ENCODE measurements at places on chromosomes 6 and 20.
A peak's percentile ranks its signal among the peaks of the same experiment; 100 is the strongest.

DNA sequence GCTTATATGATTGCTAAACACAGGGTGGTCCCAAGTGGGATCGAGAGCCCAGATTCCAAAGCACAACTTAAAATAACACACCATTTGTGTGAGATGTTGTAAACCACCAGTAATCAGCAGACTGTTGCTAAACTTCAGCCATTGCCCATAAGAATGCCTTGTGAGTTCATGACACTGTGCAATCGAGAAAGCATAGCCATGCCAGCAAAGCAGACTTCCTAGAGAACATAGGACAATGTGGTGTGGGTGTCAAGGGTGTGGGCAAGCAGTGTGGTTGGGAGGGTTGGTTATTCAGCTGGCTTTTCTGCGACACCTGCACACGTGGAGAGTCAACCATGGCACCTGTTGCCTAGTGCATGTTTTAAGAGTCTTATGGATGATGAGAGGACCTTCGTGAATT lies 16.1 kb upstream of the CALHM6 start:
- DNase-seq: no peak

GRCh38 chr6:113809826-113810225 lies 47.3 kb upstream of the MARCKS start:
- no peak for DNase-seq

DNA sequence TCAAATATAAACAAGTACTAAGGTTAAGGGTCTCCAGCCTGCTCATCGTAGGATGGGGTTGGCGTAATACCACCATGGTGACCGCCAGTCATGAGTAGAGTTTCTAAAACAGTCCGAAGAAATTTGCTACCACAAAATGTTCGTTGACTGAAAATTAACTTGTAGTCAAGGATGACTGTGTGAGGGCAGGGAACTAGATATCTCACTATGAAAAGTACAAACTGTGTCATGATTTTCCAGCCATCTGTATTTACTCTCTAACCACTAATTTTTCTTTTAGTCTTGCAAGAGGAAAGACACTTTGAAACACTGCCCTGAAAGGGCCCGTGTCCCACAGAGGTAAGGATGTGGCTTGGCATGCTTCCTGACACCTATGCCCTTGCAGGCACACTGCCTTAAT lies 99.7 kb downstream of the IRF4 start:
- peak; percentile 41 for DNase-seq

- DNase-seq: no peak
Observed at GRCh38 chr20:10992731-10993130, 318.9 kb upstream of the JAG1 start.

- DNase-seq: no peak
Observed at GRCh38 chr6:148934961-148935360, 188.1 kb downstream of the UST start.

DNA sequence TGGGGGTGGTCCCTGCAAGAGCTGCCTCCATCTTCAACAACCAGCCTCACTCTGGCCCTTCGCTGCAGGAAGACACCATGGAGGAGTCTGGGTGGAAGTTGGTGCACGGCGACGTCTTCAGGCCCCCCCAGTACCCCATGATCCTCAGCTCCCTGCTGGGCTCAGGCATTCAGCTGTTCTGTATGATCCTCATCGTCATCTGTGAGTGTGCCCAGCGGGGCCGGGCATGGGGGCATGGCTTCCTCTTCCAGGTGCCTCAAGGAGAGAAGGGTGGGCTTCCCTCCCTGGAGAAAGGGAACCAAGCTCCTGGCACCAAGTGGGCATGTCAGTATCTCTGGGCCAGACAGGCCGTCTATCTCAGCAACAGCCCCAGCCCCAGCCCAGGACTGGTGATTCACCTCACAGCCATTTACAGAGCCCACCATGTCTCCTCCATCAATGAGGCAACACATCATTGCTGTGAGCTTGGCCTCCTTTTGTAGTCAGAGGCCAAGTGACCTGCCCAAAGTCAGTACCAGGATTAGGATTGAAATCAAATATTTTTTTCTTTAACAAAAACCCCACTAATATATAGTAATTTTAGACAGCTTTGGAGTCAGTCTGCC lies 40.2 kb downstream of the TM9SF4 start:
- DNase-seq: no peak

- peak; percentile 6 for DNase-seq
Observed at GRCh38 chr6:168121303-168121665, 42.3 kb upstream of the FRMD1 start.

- no peak for DNase-seq
Observed at GRCh38 chr20:31851240-31851955, 6.0 kb upstream of the FOXS1 start.

GRCh38 chr6:11645016-11645415 lies 107.5 kb downstream of the TMEM170B start:
- DNase-seq: no peak

DNA sequence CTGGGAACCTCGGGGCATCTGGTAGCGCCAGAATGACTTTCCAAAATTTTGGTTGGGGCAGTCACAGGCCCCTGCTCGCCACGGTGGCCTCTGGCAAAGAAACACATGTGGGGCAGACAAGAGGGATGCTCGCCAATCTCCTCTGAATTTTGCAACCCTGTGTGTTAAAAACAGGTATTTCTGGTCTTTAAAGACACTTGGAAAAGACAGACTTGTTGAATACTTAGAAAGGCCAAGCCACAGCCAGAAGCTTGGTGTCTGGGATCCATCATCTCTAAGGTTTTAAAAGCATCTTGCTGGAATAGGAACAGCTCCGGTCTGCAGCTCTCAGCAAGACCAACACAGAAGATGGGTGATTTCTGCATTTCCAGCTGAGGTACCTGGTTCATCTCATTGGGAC lies 31.2 kb downstream of the HLA-E start:
- no peak for DNase-seq

GRCh38 chr6:85364344-85364743 lies 85.5 kb upstream of the NT5E start:
- DNase-seq: no peak

GRCh38 chr6:5464099-5464885 lies 203.0 kb downstream of the FARS2 start:
- DNase-seq: no peak

GRCh38 chr6:52696418-52696817 lies 25.5 kb downstream of the TMEM14A start:
- DNase-seq: no peak

DNA sequence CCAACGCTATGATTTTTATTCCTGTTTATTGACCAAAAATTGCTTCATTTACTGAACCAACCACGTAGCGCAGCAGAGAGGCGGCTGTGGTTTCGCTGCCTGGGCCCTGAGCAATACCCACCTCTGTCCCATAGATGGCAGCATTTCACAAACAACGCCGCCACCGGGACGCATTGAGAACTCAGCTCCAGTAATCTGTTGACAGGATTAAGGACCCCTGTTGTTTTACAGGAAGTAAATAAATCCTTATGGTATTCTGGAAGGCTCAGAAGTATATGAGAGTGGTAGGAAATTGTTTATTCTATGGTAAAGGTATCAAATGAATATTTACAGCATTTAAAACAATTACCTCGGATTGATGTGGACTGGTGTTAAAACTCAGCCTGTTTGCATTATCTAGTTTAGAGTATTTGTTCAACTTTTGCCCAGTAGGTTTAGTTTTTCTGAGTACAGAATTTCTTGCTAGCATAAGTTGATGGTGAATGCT lies 547.9 kb upstream of the SLC35B3 start:
- DNase-seq: peak; percentile 33

- no peak for DNase-seq
Observed at GRCh38 chr6:160791459-160791858, 89.4 kb downstream of the PLG start.

GRCh38 chr6:90105506-90106170 lies 191.0 kb downstream of the BACH2 start:
- no peak for DNase-seq

DNA sequence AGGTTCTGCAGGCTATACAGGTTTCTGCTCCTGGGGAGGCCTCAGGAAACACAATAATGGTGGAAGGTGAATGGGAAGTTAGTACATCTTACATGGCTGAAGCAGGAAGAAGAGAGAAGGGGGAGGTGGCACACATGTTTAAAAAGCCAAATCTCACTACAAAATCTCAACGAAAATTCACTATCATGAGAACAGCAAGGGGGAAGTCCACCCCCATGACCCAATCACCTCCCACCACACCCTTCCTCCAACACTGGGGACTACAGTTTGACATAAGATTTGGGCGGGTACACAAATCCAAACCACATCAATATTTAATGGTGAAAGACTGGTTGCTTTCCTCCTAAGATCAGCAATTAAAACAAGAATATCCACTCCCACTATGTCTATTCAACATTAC lies 13.8 kb upstream of the POLR1H start:
- no peak for DNase-seq

DNA sequence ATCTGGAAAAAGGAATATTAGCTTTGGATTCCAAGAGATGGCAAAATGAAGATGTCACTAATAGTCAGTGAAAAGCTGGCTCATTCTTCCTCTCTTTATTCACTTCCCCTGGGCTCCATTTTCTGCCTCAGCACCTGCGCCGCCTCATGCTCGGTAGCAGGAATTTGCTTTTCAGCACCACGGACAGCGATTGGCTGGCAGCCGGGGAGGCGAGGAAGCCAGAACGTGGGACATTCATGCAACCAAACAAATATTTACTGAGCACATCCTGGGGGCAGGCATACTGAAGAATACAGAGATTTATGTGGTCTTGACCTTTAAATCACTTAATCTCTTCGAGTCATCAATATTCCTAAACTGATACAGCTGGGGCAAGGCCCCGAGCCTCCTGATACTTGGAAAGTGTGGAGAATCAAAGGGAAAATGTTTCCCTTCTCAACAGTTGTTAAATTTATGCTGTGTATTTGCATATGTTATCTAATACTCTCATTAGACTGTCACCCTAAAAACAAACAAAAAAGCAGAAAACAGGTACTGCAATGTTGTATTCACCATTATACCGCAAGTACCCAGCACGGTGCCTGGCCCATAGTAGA lies 12.1 kb upstream of the PDYN start:
- peak; percentile 50 for DNase-seq

DNA sequence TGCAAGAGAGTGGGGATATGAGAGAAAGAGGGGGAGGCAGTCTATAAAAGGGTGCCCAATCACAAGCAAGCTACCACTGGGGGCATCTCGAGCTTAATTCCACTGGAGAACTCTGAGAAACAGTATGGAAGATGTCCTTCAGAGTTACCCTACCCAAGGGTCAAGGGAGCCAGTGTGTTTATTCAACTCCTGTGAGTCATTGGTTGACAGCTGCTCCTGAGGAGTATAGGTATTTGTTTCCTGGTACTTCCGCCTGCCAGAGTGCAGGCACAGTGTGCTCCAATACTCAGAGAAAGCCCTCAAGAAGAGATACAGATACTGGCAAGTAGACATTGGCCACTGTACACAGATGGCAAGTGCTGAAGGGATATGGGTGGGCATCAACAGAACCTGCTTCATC lies 49.5 kb downstream of the ARHGAP40 start:
- no peak for DNase-seq

- no peak for DNase-seq
Observed at GRCh38 chr6:12112540-12113189, 100.6 kb downstream of the HIVEP1 start.

DNA sequence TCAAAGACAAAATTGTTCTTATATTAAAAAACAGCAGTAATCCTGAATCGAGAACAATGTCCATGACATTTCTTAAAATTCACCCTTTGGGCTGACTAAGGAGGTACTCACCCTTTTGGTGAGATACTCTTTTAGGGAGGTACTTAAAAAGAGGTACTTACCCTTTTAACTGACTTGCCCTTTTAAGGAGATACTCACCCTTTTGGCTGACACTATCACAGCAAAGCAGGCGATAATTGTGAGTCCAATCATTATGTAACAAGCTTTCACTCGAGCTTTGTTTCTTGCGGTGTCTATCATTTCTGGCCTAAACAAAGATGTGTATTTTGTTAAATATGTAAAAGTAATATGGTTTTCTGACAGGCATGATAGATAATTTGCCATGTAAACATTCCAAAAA lies 3.7 kb downstream of the FAM162B start:
- no peak for DNase-seq

- no peak for DNase-seq
Observed at GRCh38 chr20:49697071-49697470, 16.6 kb downstream of the B4GALT5 start.

DNA sequence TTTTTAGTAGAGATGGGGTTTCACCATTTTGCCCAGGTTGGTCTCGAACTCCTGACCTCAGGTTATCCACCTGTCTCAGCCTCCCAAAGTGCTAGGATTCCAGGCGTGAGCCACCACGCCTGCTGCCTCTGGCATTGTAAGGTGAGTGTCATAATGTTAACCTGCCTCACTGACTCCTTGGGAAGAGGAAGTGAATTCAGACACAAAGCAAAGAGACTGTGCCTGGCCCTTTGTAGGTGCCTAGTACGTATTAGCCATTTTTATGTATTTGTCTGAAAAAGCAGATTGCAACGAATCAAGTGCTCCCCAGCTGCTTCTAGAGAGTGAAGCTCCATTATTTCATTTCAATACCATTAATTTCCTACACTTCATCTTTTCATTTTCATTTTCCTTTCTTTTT lies 260.5 kb downstream of the SAMD5 start:
- no peak for DNase-seq

- no peak for DNase-seq
Observed at GRCh38 chr6:149899926-149900619, 2.2 kb upstream of the RAET1E start.

- DNase-seq: no peak
Observed at GRCh38 chr20:8304124-8304816, 172.2 kb downstream of the PLCB1 start.

DNA sequence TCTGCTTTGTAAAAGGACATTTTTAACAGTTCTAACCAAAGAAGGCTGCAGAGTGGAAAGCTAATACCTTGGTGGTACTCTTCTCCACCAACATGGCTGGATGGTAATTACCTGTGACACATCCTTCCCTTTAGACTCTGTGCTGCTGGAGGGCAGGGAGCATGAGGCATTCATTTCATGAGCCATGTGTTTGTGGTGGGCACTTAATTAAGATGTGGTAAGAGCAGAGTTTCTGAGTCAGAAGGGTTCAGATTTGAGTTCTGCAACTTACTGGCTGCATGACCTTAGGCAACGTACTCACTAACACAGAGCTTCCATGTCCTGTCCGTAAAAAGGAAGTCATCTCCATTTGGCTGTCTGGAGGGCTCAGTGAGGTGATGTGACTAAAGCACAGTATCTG lies 9.1 kb upstream of the ZNF133 start:
- DNase-seq: no peak

GRCh38 chr20:32479697-32480171 lies 105.4 kb downstream of the NOL4L start:
- DNase-seq: no peak

GRCh38 chr6:166589786-166590574 lies 3.5 kb upstream of the RAMACL start:
- no peak for DNase-seq

- DNase-seq: no peak
Observed at GRCh38 chr6:37317312-37318038, 36.3 kb upstream of the RNF8 start.

DNA sequence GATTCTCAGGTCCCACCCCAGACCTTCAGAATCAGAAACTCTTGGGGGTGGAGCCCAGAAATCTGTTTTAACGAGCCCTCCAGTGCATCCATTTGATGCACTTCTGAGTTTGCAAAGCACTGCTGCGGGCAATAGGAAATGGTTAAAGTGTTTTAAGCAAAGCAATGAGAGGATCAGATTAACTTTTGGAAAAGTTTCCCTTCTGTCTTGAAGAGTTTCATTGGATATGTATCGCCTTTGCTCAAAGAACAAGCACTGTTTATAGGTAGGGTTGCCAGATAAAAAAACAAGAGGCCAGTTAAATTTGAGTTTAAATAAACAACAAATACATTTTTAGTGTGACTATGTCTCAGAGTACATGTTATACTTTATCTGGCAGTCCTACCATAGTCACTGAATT lies 226.0 kb downstream of the BMP7 start:
- DNase-seq: no peak

GRCh38 chr6:105482227-105482844 lies 79.5 kb upstream of the PREP start:
- DNase-seq: no peak
